Stimulated activated CD8-positive, alpha-beta memory T cell treated with anti-CD3 and anti-CD28 coated beads, Interleukin-7, amount 100 ng/mL, for 1 hour (primary cell): ENCODE measurements at places on chromosomes 1 and 21.

DNA sequence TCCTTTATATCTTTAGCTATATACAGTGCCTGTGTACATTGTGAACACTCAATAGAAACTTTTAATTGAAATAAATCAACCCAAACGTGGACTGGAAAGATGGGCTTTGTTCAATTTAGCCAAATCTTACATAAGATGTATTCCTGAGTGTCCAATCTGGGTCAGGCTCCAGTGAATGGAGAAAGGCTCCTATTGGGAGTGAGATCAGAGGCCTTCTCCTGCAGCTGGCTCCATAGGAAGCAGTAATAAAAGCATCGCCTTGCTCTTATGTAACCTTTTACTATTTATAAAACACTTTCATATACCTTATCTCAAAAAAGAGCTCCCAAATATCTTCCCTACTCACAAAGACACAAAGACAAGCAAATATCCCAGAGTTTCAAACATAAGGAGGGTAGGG lies 24.9 kb upstream of the RGS16 start:
- DNase-seq = no peak

- DNase-seq = no peak
Measured at GRCh38 chr21:45148316-45148990, 74.1 kb downstream of the ADARB1 start.

- no peak for DNase-seq
Measured at GRCh38 chr1:7680207-7680954, 90.7 kb upstream of the VAMP3 start.

DNA sequence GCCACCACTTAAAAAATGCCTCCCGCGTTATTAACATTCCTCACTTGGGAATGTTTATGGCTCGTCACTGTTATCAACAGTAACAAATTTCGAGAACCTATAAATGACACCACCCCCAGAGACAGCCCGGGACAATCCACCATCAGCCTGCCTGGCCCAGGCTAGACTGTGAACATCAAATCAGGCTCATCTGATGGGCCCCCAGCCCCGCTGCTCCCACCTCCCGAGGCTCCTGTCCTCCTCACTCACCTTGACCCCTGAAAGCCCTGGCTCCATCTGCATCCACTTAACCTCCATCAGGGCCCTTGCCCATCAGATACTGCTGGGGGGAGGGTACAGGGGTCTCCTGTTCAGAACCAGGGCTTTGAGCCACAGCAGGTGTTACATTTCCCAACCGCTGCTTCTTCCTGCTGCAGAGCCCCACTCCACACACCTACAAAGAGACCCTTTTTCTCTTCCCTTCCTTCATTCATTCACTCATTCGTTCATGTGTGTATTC lies 156.5 kb upstream of the VAMP3 start:
- no peak for DNase-seq

GRCh38 chr1:67001682-67002425 lies 52.1 kb downstream of the SLC35D1 start:
- no peak for DNase-seq

- DNase-seq = no peak
Measured at GRCh38 chr1:34188418-34188817, 11.7 kb downstream of the C1orf94 start.

GRCh38 chr1:56188855-56189254 lies 390.5 kb downstream of the PLPP3 start:
- DNase-seq = no peak

- DNase-seq = no peak
Measured at GRCh38 chr21:38524168-38525153, 26.2 kb upstream of the ERG start.

DNA sequence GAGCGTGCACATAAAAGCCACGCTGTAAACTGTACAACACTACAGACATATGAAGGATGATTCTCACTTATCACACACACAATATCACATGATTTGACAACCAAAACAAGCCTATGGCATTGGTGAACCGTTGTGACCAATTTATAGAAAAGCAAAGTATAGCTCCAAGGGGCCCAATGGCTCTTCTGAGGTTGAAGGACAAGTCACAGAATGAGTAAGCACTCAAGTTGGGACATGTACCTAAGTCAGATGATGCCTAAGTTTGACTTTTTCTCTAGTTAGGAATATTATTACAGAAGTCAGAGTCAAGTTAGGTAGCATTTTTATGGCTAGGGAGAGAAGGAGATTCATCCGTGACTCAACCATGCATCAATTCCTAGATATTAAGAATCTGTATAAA lies 45.7 kb downstream of the PLPP3 start:
- no peak for DNase-seq

GRCh38 chr1:245160741-245161400 lies 6.1 kb downstream of the KIF26B start:
- DNase-seq = no peak

GRCh38 chr1:152565115-152565514 lies 1.5 kb downstream of the LCE3E start:
- DNase-seq = no peak

DNA sequence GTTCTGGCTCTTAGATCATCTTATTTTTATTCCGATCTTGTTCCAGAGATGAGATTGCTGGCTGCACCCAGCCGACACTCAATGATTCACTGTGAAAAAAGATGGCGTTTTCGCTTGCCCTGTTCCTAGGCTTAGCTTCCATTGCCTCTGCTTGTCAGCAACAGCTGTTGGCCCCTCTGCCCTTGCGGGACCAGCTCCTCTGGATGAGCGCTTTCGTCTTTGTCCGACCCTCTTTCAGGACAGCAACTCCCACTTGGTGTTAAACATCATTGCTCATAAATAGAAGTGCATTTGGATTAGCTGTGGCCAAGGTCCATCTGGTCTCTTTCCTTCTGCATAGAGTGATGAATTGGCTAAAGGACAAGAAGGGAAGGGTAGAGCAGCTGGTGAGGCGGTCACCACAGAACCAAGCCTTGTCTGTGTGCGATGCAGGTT lies 43.5 kb upstream of the SCCPDH start:
- DNase-seq = no peak

GRCh38 chr1:31234870-31235269 lies 4.8 kb downstream of the NKAIN1 start:
- DNase-seq = no peak

- DNase-seq = no peak
Measured at GRCh38 chr1:183180218-183180617, 5.8 kb upstream of the LAMC2 start.

DNA sequence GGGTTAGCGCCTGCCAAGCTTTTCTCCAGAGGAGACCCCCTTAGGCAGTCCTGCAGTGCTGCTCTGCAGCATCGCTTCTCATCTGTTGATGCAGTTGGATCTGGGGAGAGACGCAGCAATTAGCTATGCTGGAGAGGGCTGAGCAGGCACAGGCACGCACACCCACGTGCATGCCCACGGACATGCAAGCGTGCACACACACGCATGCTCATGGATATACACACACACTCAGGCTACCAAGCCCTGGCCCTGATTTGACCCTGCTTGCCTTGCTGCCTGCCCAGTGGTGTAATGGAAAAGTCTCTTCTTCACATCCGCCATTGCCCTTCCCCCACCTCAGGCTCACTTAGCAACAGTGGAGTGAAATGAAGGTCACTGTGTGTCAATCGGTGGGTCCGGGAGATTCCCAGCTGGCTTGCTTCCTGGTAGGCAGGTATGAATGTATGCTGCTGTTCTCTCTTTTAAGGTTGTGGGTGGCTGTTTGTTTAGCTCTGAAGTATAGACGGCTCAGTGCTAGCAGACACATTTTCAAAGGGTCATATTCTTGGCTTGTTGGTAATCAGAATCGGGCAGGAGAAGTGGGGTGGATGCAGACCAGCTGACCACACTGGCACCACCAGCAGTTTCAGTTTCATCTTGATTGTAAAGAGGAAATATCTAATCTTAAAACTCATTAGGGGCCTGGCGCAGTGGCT lies 9.5 kb downstream of the ATP1B1 start:
- no peak for DNase-seq

DNA sequence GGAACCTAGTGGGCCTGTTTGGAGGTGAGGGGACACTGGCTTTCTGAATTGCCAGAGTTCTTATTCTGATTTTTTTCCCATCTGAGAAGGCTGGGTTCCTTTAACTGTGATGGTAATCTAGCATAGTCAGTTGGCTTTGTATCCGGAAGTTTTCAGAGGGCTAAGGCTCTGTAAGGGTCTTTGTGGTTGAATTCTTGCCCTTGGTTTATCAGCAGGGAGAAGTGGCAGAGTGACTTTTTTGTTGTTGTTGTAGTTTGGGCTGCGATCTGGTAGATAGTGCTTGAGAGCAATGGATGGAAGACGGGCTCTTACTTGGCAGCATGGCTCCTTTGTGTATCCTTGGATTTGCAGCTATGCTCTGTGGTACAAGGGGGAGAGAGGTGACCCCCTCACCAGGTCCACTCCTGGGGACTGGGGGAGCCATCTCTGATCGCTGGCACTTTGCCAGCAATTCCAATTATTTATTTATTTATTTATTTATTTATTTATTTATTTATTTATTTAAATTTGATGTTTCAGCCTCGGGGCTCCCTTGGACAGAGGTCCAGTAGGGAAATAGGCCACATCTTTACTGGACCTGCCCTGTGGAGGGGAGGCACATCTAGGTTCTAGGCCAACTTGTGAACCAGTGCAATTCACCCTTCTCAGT lies 18.5 kb downstream of the TCP10L start:
- DNase-seq = no peak

DNA sequence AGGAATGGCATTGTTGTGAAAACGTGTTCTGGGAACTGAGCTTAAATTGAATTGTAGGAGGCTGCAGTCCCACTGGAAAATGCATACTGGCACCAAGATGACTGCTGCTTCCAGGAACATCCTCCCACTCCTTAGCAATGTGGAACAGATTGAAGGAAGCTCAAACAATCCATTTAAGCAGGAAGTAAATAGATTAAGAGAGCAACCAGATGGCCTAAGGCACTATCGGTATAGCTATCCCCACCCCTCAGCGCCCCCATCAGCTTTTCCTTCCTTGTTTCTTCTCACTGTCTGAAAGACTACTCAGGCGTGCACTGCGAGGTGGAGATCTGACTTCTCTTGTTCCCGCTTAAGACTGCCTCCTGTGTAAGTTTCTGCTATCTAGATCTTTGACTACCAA lies 4.0 kb upstream of the IFI16 start:
- no peak for DNase-seq

GRCh38 chr21:44730951-44731579 lies 19.7 kb upstream of the TSPEAR start:
- no peak for DNase-seq

DNA sequence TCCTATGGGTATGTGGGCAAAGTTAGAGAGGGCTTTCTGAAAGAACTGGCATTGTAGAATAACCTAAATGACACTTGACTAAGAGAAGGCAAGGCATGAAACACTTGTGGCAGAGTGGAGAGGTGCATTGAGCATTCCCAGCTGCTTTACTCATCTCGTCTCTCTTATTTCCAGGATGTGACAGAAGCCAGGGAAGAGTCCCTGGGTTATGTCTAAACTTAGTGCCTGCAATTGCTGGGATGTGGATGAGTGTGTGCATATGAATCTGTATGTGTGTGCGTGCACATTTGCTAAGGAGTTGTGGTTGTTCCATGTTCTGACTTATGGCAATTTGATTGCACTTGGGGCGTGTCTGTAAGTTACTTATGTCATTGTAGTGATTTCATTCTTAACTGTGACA lies 1326.5 kb upstream of the B3GALT2 start:
- DNase-seq = no peak

DNA sequence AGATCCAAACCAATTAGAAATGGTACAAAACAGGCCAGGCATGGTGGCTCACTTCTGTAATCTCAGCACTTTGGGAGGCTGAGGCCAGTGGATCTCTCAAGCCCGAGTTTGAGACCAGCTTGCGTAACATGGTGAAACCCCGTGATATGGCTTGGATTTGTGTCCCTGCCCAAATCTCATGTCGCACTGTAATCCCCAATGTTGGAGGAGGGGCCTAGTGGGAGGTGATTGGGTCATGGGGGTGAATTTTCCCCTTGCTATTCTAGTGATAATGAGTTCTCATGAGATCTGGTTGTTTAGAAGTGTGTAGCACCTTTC lies 7.0 kb upstream of the VASH2 start:
- DNase-seq = no peak

DNA sequence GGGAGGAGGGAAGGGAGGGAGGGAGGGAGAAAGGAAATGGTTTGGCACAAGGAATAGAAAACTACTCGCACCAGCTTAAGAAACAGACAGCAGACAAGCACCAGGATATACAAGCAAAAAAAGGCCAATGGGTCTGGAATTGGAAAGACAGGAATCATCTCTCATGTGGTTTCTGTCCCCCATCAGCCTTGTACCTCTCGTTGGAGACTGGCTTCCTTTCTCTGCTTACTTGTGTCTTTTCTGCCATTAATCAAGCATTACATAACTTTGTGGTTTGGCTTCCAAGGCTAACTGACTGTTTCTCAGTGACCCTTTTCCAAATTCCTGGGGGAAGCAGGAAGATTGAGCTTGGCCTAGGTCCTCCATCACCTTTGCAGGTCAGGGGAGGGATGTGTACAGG lies 11.8 kb upstream of the RALGPS2 start:
- DNase-seq = no peak

- no peak for DNase-seq
Measured at GRCh38 chr1:11563560-11564069, 84.7 kb downstream of the DISP3 start.

- no peak for DNase-seq
Measured at GRCh38 chr21:37000381-37000780, 6.1 kb upstream of the RIPPLY3 start.

DNA sequence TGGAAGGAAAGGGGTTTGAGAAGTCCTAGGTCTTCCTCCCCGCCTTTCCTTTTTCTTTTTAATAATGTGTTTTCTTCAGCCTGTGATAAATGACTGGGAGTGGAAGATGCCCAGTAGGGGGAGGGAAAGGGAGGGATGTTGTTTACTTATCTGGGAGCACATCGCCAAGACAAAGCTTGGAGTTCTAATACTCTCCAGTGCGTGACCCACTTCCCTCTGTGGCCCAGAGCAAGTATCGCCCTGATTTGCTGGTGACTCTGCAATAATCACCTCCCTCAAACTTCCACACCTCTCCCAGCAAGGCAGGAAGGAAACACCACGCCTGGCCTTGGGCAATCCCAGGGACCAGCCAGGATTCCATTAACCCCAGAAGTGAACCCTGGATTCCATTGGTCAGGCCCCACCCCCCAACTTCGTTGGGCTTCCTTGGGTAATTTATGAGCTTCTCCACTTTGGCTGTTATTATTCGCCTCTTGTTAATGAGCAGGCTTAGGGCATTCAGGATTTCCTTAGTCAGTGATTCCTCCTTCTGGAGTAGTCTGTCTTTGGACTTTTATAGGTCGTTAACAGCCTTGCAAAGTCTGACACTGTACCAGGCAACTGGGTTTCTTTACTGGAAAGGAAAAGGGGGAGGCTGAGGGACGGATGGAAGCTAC lies 24.3 kb upstream of the GRHL3 start:
- no peak for DNase-seq
